ENCODE measurements at places on chromosomes 3 and 15.

DNA sequence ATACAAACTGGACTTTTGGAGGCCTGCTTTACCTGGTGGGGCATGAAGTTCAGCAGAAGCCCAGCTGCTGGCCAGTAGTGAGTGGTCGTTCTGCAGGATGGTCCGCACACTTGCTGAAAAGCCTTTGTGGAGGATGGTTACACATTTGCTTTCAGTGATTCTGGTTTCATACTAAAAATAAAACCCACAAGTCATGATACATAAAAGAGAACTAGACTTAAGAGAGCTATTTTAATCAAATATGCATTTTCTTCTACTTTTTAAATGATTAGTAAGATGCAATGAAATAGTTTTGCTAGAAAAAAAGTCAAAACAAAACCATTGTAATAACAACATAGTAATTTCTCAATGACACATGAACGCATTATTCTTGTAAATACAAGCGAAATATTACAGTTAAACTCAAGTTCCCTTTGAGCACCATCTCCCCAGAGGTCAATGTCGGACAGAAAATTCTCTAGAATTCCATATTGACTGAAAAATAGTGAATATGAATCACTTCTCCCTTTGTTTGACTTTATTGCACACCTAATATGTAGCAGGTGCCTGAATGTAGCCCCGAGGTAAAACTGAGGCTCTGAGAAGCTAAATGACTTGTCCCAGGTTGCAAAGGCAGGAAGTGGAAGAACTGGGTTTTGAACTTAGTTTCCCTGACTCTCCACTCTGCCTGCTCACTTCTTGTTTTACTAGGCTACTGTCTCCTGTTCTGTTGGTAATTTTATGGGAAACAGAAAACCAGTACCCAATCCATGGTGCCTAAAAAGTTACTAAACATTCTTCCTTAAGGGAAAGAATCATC, 8.3 kb downstream of the IL5RA start:
- no peak for DNase-seq

DNA sequence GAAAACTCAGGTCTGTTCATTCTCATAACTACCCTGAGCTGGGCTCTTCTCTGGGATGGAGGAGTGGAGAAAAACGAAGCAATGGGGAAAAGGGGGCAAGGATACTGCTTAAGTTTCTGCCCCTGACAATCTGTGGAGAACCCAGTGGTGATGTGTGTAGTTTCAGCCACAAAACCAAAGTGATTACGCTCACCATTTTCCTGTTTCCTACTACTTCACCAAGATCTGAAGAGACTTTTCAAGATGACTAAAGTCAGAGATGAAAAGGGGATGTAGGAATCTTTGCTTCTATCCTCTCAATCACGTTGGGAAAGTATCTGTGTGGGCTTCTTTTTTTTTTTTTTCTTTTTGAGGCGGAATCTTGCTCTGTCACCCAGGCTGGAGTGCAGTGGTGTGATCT, 8.3 kb upstream of the UBE2E1 start:
- DNase-seq, result no peak

GRCh38 chr3:102258666-102259227, 176.1 kb upstream of the ZPLD1 start:
- no peak for DNase-seq

DNA sequence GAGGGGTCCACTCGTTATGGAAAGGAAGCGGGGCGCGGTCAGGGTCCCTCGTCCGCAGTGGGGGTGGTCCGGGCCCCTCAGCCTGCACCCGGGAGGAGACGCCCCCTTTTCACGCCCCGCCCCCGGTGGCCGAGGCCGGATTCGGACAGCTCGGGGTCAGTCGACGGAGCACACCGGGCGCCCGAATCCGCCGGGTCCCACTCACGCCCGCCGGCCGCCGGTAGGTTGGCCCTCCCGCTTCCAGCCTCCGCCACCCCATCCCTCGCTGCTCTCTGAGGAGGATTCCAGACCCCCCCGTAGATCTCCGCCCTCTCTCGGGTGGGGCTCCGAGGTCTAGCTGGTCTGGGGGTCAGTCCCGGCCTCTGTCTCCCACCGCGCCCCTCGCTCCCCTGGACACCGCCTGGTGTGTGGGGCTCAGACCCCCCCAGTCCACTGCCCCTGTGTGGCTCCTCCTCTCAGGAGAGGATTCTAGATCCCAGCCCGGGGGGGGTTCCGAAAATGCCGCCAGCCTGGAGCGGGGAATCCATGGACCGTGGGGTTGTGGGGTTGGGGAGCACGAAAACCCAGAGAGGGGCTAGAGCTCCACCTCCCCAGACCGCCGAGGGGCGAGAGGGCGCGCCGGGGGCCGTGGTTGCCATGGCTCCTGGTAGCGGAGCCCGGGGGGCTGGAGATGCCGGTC, 725 bp downstream of the CHL1 start:
- no peak for DNase-seq

GRCh38 chr3:176611703-176612102, 585.6 kb downstream of the TBL1XR1 start:
- no peak for DNase-seq

GRCh38 chr15:81723113-81723651, 322.6 kb downstream of the MEX3B start:
- DNase-seq, result no peak

DNA sequence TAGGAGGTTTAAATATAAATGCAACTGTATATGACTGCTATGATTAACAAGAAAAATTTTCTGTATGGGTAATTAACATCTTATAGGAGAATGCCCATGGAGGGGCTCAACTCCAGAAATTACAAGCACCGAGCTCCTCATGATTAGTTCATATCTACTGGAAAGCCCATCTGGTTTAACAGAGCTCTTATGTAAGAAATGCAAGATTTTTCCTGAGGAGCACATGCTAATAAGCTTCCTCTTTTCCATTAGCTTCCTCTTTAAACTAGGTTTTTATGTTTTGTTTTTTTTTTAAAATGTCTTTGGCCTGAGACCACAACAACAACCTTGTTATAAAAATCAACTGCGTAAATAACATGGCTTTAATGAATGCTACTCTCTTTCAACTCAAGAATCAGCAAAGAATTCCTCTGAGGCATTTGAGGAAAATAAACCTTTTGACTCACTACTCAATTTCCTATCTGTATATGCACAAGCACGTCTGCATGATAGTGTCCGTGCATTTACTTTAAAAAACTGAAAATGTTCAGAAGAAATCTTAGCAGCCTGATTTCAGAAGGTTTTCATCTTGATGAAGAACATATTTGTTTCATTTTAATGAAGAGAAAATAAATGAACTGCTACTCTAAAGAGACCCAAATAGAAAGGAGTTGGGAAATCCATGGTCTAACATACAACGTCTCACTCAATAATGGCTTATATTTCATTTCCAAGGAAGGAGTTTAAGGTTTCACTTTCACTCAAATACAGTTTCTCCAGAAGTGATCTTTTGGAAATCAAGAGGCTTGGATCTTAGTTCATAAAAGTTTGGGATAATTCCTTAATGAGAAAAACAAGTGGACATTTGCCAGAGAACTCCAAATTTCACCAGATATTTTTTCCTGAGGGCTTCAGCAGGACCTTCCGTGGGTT, 180.8 kb downstream of the KCNAB1 start:
- DNase-seq, result peak; percentile 10
